ENCODE measurements at places on chromosomes 11 and 22. TPM values are rescaled to one million over a fixed set of nuclear protein-coding genes. Genes with fewer than 3 reads are reported as not detected.

The SULT4A1 gene
- 0.21 TPM for total RNA-seq

The ABCC8 gene
- total RNA-seq: 3.6 TPM

DNA sequence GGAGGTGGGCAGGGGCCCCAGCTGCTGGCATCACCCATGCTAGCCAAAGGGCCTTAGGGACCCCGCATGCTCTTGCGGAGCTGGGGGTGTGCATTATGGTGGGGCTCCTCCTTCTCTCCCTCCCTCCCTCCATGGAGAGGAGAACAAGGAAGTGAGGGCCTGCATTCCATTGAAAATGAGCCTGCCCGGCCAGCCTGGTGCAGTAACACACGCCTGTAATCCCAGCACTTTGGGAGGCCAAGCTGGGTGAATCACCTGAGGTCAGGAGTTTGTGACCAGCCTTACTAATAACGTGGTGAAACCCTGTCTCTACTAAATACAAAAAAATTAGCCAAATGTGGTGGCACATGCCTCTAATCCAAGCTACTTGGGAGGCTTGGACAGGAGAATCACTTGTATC lies 22.4 kb downstream of the SNAP29 start:
- no peak for DNase-seq

The FGF3 gene
- total RNA-seq: not detected

The SLC22A9 gene
- not detected for total RNA-seq

DNA sequence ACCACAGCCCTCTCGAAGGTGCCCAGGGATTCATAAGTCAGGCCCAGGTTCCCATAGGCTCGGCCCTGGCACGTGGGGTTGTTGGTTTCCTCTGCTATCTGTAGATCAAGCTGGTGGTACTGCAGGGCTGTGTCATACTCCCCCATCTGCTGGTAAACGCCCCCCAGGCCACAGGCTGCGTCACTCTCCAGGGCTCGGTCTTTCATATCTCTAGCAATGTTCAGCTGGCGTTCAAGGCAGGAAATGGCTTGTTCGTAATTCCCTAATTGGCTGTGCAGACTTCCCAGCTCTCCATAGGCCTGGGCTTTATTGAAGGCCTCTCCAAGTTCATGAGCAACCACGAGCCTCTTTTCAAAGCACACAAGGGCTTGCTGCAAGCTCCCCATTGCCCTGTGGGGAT lies 186.4 kb upstream of the PITPNB start:
- no peak for DNase-seq

The OR4C6 gene
- not detected for total RNA-seq

- no peak for DNase-seq
Measured at GRCh38 chr11:92975285-92975684, 5.8 kb downstream of the MTNR1B start.

The PIK3C2A gene
- 52.2 TPM for total RNA-seq

DNA sequence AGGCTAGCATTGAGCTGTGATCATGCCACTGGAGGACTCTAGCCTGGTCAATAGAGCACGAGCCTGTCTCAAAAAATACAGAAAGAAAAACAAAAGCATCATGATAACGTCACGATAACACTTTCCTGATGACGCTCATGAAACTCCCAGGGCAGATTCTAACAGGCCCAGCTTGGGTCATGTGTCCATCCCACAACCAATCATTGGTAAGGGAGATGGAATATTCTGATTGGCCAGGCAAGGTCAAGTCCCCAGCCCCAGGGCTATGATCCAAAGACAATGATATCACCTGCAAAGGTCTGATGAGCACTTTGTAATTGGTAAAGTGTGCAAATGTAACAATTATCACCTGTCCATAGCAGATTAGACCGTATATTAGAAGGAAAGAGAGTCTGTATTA lies 21.5 kb upstream of the DDX6 start:
- no peak for DNase-seq

The C22orf23 gene
- total RNA-seq: 0.44 TPM

DNA sequence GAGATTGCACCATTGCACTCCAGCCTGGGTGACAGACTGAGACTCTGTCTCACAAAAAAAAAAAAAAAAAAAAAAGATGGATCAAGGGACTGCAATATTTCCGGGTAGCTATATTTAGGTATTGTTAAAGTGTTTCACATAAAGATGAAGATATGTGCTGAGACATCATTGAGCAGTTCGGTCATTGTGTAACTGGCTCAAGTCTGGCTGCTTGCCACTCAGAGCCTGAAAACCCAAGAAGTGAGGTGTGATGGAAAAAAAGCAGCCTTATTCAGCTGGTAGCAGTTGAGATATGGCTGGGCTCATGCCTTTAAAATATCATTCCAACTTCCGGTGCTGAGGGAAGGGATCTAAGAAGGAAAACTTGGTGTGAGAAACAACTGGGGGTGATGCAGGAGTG lies 46.9 kb downstream of the LUZP2 start:
- no peak for DNase-seq

The GAL gene
- total RNA-seq: not detected

The MS4A8 gene
- total RNA-seq: not detected

DNA sequence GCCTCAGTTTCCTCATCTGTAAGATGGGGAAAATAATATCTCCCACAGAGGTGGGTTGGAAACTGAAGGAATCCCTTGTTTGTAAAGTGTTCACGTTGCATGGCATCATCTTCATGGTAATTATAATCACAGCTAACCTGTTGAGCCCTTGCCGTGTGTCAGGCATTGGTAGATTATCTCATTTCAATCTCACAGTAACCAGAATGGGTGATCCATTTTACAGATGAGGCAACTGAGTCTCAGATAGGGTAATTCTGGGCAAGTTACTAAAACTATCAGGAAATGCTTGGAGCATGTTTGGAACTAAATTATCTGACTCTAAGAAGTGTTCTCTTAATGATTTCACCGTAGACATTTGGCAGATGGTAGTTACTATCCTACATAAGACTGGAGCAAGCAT lies 109.4 kb downstream of the NAV2 start:
- no peak for DNase-seq

GRCh38 chr11:77425346-77425745 lies 48.5 kb downstream of the PAK1 start:
- DNase-seq: no peak

The EFCAB6 gene
- total RNA-seq: 1.6 TPM
